ENCODE measurements at places on chromosomes 2 and 18.

- DNase-seq: no peak
Measured at GRCh38 chr2:225223301-225223700, 176.2 kb upstream of the NYAP2 start.

DNA sequence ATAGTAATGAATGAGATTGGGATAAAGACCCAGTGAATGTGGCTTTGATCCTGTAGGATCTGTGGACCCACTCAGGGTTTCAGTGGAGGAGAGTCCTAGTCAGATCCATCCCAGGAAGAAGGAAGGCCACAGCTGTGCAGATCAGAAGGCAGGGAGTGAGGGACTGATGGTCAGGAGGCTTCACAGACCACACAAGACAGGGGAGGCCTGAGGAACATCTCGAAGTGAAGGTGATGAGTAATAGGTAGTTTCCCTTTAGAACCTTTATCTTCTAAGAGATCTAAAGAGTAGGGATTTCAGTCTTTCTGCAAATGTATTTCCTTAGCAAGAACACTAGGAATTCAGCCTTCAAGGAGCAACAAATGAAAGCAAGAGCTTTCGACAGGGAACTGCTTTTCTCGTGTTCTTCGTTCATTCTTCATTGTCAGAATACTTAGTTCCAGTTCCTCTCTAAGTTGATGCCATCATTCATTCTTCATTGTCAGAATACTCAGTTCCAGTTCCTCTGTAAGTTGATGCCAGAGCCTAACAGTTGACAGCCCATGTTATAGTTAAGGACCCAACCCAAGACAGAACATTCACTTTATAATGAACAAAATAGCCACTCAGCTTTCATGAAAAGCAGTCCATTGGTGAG lies 150.2 kb upstream of the EPAS1 start:
- no peak for DNase-seq

GRCh38 chr2:161136696-161137324 lies 23.4 kb upstream of the TANK start:
- DNase-seq: no peak

DNA sequence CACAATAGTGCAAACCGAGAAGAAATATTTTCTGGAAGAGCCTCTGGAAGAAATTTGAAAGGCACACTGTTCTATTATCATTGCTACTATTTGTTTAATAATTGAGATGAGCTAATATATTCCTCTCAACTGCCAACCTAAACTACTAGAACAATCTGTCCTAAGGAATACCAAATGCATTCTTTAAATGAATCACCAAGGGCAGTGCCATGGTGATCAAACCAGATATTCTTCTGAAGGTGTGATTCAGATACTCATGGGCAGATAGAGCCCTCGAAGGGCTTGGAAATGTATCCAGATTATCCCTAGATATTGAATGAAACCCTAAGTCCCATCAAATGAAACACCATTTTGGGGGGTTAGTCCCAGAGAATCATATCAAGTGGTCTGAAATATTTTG lies 76.6 kb downstream of the FIGN start:
- no peak for DNase-seq

DNA sequence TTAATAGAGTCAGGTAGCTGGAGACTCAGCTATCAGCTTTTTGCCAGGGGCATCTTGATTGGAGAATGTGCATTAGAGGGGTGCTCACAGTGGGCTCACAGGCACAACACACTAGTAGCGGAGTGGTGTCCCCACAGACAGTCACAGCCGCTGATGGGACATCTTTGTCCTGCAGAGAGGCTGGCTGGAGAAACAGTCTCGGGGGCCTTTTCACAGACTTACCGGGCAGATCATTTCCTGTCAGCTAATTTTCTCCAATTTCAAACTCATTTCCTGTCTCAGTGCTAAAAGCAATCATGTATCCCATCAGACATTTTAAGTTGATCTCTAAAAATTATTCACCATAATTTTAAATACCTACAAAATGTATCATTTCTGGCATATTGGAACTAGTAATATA lies 562.6 kb downstream of the DCDC2C start:
- DNase-seq: no peak

GRCh38 chr2:124526221-124526620 lies 501.1 kb downstream of the CNTNAP5 start:
- DNase-seq: no peak

DNA sequence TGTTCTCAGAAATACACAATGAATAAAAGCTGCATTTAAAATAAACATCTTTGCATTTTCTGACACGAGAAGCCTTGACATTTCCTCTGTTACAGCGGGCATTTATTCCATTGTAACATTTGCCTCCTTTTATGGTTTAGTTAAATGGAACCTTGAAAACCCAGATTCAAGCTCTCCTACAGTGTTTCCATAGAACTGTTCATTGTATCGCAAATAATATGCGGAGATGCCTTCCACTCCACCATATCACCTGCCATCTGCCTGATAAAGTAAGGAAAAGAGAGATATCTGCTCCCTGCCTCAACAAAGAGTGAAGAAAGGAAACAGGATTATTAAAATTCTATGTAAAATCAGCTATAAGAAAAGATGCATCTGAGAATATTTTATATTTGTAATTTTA lies 69.8 kb downstream of the CDH19 start:
- no peak for DNase-seq

DNA sequence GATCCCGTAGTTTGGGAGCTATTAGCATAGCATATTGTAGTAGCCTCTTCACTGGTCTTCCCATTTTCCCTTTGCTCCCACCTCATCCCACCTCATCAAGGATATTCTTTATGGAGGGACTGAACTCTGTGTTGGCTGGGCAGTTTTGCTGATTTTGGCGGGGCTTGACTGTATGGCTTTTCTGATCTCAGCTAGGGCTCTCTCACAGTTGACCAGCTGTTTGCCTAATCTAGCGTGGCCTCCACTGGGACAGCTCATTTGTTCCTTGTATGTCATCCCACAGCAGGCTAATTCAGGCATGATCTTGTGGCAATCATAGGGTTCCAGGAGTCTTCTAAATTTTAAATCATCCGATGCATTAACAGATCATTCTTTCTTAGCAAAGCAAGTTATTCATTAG lies 30.2 kb upstream of the MTX2 start:
- DNase-seq: no peak

GRCh38 chr2:62501794-62502500 lies 4.0 kb downstream of the TMEM17 start:
- no peak for DNase-seq

DNA sequence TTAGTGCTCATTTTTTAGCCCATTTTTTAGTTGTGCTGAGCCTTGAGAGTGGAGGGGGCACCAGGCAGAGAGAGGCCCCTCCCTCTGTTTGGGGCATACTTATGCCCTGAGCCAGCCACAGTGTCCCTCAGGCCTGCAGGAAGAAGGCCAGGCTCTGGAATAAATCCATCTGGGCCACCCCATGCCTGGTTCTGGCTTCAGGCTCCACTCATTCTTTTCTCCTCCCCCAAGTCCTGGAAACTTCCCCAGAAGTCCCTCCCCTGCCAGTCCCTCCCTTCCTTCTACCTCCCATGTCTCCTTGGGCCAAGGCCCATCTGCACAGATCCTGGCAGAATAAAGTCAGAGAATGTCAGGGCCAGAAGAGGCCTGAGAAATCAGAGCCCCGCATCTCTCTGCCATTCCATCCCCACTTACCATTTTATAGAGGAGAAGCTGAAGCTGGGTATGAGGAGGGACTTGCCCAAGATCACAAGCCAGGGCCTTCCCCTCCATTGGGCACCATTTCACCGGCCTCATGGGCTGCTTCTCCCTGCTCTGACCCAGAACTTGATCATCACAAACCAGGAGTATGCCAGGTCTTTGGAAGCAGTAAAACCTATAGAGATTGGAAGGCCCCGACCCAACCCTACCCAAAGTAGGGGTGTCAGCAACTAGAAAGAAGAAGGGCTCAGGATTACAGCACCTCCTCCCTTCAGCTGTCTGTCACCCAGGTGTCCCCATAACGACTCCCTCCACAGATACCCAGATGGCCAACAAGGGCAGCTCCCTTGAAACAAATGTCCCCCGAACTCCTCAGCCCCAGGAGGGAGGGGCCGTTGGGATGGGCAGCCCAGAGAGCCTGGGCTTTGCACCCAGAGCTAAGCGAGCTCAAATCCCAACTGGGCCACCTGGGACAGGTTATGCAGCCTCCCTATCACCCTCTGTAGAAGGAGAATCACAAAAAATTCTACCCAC lies 108.4 kb downstream of the POLR1A start:
- DNase-seq: no peak

DNA sequence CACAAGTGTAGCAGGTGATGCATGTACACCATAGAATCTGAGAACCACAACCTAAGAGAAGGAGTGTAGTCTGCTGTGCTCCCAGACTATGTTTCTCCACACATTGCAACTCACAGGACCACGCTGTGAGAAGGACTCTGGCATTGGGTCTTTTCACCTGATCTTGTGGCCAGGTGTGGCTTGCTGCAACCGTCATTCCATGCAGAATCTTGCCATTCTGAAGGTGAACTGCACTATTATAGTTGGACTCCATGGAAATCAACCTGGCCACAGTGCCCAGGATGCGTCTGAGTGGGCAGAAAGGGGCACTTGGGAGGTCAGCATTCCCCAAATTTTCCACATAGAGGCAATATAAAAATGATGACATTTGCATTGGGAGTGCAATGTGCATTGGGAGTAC lies 122.2 kb downstream of the CAPN13 start:
- DNase-seq: no peak

GRCh38 chr2:208366215-208367127 lies 40.1 kb upstream of the PTH2R start:
- DNase-seq: no peak

- DNase-seq: no peak
Measured at GRCh38 chr2:15712551-15713342, 121.1 kb downstream of the DDX1 start.

DNA sequence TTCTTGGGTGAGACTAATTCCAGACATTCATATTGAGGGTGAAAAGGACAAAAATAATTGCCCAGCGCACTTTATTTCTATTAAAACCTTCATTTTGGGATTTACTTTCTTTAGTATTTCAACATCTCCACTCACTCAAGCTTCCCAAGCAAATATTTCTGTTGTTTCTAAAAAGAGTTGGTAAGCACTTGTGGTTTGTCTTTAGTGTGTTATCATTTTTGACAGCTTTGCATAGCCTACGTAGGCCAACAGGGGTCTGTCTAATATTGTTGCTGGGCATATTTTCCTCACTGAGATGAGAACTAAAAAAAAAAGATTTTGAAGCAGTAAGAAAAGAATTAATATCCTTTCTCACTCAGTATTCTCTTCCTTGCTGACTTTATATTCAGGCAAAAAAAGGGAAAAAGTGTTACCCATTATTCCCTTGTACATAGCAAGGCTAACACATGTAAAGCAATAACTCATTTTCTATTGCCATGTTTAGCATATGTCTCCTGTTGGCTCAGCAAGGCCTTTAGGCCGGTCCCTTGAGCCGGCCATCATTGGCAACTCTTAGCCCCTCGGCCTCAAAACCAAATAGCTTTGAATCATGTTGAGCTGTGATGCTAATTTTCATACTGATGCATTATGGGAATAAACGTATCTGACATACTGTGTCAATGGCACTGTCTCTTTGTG lies 494.2 kb downstream of the ARHGAP15 start:
- no peak for DNase-seq

DNA sequence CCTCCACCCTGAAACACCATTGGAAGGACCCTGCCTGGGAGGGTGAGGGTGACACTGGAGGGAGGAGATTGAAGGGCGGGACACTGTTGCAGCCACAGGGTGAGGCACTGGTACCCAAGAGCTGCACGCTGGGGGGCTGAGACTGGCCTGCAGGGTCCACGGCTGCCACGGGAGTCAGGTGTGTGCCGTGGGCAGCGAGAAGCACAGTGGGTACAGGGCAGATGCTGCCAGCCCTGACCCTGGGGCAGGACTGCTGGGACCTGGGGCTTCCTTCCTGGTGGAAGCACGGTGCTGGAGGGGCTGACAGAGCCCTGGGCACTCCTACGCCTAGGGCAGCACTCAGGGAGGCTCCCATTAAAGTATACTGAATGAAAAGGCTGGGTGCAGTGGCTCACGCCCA lies 16.6 kb downstream of the CYS1 start:
- DNase-seq: no peak

GRCh38 chr2:1181893-1182292 lies 231.2 kb downstream of the SNTG2 start:
- DNase-seq: no peak

DNA sequence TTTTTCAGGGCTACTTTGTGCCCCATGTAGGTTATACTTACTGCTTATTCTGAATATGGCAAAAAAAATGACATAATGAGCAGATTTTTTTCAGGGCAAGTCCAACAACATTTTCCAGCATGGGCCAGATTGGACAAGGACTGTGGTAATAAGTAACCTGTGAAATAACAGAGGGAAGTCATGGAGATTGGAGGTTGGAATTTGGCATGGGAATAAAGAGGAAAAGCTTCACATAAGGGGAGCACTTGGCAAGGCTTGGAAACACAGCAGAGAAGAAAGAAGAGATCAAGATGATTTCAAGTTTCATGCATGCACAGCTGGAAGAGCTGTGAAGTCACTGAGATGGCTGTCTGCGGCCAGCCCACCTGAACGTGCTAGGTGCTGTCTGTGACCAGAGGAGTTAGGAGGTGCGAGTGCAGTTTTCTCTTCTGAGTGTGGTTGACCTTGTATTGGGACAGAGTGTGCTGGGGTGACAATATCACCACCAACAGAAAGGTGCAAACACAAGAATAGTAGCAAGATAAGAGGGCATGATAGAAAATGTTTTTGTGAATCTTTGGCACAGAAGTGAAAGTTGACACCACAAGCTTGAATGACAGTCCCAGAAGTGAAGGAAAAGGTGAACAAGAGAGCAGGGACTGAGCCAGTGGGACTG lies 71.1 kb upstream of the DSC1 start:
- DNase-seq: no peak

DNA sequence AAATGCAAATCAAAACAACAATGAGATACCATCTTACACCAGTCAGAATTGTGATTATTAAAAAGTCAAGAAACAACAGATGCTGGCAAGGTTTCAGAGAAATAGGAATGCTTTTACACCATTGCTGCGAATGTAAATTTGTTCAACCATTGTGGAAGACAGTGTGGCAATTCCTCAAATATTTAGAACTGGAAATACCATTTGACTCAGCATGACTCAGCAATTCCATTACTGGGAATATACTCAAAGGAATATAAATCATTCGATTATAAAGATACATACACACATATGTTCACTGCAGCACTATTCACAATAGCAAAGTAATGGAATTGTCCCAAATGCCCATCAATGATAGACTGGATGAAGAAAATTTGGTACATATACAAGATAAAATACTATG lies 516.7 kb downstream of the ERBB4 start:
- no peak for DNase-seq
